ENCODE measurements at places on chromosomes 11 and 22.

DNA sequence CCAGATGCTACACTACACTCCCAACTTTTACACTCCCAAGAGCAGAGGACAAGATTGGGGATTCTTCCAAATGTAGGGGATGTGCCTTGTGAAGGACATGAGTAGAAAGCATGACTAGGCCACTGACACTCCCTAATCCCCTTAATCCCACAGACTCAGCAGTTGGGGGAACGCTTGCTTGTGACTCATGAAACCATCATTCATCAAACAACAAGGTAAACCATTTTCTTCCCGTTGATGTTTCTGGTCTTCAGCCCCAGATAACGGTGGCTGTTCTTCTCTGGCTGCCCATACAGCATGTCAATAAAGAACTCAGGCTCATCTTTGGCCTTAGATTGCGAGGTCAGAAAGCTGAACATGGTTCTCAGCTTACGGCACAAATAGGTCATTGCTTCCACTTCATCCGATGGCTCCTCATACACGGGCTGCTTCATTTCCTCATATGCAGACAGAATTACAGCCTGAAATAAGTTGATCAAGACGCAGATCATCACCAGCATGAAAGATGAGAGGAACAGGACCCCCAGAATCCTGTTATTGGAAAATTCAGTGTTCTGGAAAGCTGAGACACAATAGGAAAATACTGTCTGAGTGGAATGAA is 6.4 kb upstream of the CDPF1 start:
- no peak for DNase-seq

GRCh38 chr11:134905517-134905916 is 493.5 kb upstream of the B3GAT1 start:
- DNase-seq, result no peak

GRCh38 chr11:1628506-1629325 is 859 bp upstream of the KRTAP5-5 start:
- peak; percentile 61 for DNase-seq

- DNase-seq, result peak; percentile 82
Measured at GRCh38 chr11:613369-613968, 2.3 kb downstream of the IRF7 start.

- DNase-seq, result no peak
Measured at GRCh38 chr22:37048133-37048532, 3.4 kb upstream of the KCTD17 start.

DNA sequence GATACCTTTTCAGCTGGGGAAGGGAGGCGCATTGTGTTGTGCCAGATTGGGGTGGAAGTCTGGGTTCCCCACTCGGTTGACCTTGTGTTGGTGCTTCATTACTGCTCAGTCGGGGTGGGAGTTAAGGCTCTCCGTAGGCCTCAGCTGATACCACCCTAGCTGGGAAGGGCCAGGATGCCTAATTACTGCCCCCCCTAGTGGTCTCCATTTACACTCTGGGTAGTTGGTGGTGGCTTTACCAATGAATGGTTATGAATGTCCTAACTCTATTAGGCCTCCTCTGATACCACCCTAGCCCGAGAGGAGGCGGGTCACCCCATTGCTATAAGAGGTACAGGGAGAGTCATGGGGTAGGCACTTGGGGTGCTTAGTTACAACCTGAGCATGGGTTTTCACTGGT is 27.5 kb upstream of the HIKESHI start:
- DNase-seq, result no peak

DNA sequence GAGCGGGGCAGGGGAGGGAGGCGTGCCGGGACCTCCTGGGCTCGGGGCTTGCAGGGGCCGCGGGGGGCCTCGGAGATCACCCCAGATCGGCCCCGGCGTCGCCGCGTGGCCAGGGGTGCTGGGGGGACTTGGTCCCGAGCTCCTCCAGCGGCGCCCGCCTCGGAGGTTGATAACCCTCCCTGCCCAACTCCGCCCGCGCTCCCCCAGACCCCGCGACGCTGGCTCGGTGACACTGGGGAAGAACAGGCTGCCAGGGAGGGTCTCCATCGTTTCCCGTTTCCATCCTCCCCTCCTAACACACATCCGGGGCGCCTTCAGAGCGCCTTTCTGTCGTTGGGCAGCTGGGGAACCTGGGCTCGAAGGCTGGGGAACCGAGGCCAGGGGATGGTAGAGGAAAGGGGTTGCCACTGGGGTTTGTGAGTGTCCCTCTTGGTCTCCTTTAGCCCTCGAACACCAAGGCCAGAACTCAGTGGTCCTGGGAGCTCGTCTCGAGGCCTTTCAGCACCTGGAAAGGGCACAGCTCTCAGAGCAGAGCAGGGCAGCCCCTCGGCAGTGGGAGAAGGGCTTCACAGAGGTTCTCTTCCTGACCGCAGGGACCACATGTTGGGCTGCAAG is 431 bp downstream of the SLC37A2 start:
- DNase-seq, result no peak

GRCh38 chr22:46031557-46031956 is 54.6 kb upstream of the WNT7B start:
- DNase-seq, result no peak

- no peak for DNase-seq
Measured at GRCh38 chr11:62398011-62398994, 20.5 kb upstream of the SCGB1A1 start.

DNA sequence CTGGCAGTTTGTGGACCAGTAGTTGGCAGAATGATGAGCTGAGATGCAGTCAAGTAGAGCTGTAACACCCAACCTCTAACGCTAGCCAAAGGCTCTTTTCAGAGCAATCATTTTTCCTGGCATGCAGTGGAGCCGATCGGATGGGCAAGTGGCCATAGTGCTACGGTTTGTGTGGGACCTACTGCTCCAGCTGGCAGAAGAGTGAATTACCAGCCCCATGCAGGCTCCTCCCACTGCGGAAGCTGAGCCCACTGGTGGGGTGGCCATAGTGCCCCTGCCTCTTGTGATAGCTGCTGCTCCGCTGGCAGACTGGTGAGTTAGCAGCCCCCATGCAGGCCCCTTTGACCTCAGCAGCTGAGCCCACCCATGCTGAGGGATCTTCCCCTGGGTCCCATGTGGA is 27.0 kb upstream of the SC5D start:
- no peak for DNase-seq

DNA sequence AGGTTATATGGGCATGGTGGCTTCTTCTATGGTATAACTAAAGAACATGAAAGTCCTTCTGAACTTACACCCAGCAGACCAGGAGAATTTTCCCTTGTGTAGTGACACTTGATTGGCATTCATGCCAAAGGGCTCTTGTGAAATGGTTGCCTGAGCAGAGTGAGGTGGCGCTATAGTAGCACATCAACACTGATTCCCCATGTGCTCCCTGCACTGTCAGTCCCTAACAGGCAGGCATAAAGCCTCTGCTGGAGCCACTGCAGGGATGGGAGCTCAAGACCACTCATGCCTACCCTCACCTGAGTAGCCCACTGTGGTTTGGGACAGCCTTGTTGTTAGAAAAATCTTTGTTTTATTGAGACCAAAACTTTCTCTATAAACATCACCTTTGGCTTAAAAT is 92.6 kb upstream of the LIN7C start:
- DNase-seq, result no peak

GRCh38 chr11:105144887-105145286 is 5.3 kb upstream of the CARD18 start:
- no peak for DNase-seq

DNA sequence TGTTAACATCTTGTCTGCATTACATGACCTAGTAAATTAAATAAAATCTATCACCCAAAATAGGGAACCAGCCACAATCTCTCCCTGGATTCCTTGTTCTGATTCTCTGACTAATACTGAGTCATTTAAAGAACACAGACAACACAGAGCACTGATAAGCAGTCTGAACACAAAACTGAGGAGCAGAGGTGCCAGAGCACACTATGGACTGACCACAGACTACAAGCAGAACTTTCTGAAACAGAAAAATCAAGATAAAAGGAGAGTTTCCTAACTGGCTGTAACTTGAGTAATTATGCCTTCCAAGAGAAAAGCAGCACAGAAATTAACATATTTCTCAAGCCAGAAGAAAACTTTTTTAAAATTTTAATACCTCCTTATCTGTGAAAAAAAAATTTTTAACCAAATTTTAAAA is 128.8 kb downstream of the SGSM3 start:
- no peak for DNase-seq

- no peak for DNase-seq
Measured at GRCh38 chr22:50576070-50576469, 2.2 kb downstream of the CPT1B start.

- no peak for DNase-seq
Measured at GRCh38 chr11:106552694-106553203, 465.5 kb downstream of the GUCY1A2 start.

GRCh38 chr11:109553284-109553683 is 131.3 kb downstream of the C11orf87 start:
- DNase-seq, result no peak

DNA sequence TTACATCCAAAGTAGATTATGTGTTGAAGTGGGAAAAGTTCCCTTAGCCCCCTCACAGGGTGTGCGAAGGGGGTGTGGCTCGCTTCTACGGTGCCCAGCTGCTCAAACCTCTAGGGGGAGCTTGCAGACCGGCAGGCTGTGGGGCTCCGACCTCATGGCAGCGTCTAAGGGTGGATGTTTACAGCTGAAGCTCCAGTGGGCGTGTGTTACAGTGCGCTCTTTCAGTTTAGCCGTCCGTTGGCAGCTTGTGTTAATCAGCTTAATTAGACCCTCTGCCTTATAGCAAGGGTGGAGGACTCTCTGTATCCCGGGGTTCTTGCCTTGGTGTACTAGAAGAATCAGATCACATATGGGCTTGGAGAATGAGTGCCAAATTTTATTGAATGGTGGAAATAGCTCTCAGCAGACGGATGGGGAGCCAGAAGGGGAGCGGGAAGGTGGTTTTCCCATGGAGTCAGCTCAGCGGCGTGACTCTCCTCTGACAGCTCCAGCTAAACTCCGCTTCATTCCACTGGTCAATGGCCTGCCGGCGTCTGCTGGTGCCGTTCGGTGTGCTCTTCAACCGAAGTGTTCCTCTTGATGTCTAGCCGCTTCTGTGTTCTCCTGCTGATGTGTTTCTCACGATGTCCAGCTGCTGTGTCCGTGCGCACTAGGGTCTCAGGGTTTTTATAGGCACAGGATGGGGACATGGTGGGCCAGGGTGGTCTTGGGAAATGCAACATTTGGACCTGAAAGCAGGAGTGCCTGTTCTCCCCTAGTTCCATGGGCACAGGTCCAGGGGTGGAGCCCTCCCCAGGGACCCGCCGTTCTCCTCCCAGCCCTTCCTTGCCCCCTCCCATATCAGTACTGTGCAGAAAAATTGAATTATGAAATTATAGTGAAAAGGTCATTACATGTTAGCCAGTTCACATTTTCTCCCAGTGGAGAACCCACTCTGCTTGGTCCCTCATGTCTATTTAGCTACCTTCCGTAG is 28.6 kb upstream of the OR10G7 start:
- DNase-seq, result peak; percentile 16

DNA sequence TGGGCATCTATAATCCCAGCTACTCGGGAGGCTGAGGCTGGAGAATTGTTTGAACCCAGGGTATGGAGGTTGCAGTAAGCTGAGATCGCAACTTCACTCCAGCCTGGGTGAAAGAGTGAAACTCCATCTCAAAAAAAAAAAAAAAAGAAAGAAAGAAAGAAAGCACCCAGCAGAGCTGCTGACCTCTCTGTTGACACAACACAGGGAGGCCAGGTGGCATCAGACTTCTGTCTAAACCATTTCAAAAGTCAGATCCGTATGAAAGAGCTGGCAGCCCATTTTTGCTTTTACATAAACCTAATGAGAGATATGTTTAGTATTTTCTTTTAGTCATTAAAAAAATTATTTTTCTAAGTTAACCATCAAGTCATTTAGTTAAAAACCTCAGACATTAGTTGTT is 64.4 kb upstream of the RRM1 start:
- DNase-seq, result no peak

GRCh38 chr11:64810891-64811272 is 531 bp upstream of the MEN1 start:
- peak; percentile 56 for DNase-seq
